ENCODE measurements at places on chromosomes 16 and 17.

GRCh38 chr17:63191610-63192009, 225.6 kb downstream of the TANC2 start:
- DNase-seq = no peak

DNA sequence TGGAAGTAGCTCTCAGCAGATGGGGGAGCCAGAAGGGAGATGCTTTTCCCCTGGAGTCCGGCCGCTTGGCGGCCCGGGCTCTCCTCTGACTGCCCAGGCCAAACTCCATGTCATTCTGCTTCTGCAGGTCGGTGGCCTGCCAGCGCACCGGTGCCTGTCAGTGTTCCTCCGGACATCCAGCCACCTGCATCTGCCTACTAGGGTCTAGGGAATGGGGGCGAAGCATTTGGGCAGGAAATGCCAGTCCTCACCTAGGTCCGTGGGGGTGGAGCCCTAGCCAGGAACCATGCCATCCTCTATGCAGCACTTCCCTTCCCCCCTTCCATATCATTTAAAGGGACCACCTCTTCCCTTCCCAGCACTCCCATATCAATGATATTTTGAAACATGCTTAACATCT, 34.2 kb downstream of the GJC1 start:
- DNase-seq = no peak

DNA sequence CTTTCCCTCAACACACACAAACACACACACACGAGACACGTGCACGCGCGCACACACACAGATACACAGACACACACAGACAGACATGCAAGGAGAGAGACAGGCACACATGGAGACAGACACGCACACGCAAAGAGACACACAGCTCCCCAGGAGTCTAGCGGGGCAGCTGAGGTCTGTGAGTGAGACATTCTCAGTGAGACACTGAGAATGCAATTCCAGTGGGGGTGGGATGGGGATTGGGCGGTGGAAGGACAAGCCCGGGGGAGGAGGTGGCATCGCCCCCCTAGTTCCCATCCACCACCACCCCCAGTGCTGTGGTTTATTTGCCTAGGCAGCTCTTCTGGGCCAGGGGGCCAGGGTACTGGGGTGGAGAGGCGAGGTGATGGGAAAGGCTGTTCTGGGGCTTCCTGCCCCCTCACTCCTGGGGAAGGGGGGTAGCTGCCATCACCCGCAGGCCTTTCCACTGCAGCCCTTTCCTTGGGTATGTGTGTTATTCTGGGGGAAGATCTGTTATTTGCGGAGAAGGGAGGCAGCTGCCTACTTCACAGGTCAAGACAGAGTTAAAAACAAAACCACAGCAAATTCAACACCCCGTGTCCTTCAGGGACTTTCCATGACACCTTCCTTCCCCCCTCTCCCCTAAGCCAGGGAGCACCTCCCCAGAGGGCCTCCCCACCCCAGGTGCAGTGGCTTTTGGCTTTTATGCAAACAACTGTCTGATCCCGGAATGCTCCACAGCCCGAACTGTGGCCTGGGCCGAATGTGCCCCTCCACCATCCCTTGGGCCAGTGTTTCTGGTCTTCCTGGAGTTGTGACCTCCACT, 18.0 kb downstream of the GRB7 start:
- DNase-seq = no peak

DNA sequence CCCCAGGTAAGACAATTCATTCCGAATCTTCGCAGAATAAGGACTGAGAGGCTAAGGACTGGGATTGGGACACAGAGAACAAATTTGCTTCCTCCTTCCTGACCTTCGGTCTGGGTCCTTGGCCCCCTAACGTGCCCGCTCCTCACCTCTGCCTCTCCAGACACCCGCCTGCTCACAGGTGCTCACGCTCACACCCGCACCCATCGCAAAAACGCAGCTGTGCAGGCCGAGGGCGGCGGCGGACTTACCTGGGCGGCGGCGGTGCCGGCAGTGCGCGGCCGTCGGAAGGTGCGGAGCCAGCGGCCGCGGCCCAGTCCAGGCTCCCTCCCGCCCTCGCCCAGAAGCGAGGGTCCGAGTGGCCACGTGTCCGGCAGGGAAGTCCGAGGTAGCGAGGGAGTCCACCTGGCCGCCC, 7.1 kb upstream of the HOXB9 start:
- DNase-seq = no peak

DNA sequence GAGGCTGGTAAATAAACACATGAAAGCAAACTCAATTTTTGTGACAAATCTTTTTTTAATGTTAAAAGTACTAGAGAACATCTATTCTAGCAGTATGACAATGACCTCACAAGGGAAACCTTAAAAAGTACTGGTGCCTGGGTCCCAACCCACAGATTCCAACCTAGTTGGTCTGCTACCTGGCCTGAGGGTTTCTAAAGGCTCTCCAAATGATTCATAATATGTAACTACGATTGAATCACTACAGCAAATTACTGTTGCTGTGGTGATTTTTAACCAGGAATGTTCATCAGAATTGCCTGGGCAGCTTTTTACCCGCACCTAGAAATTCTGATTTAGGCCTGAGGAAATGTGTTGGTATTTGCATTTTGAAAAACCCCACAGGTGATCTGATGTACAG, 26.1 kb downstream of the CDR2 start:
- no peak for DNase-seq

GRCh38 chr17:76275382-76276068, 10.4 kb downstream of the UBALD2 start:
- no peak for DNase-seq

GRCh38 chr17:2452216-2452750, 51.4 kb upstream of the MNT start:
- DNase-seq = no peak

GRCh38 chr17:29054835-29055234, 11.9 kb downstream of the PIPOX start:
- no peak for DNase-seq

GRCh38 chr16:89187770-89188392, 12.5 kb downstream of the SLC22A31 start:
- DNase-seq = no peak

GRCh38 chr17:38538906-38539305, 66.8 kb downstream of the SRCIN1 start:
- no peak for DNase-seq

- DNase-seq = no peak
Observed at GRCh38 chr16:19245326-19245925, 40.1 kb upstream of the CLEC19A start.

- DNase-seq = no peak
Observed at GRCh38 chr17:77288115-77288619, 147.4 kb downstream of the SEC14L1 start.

DNA sequence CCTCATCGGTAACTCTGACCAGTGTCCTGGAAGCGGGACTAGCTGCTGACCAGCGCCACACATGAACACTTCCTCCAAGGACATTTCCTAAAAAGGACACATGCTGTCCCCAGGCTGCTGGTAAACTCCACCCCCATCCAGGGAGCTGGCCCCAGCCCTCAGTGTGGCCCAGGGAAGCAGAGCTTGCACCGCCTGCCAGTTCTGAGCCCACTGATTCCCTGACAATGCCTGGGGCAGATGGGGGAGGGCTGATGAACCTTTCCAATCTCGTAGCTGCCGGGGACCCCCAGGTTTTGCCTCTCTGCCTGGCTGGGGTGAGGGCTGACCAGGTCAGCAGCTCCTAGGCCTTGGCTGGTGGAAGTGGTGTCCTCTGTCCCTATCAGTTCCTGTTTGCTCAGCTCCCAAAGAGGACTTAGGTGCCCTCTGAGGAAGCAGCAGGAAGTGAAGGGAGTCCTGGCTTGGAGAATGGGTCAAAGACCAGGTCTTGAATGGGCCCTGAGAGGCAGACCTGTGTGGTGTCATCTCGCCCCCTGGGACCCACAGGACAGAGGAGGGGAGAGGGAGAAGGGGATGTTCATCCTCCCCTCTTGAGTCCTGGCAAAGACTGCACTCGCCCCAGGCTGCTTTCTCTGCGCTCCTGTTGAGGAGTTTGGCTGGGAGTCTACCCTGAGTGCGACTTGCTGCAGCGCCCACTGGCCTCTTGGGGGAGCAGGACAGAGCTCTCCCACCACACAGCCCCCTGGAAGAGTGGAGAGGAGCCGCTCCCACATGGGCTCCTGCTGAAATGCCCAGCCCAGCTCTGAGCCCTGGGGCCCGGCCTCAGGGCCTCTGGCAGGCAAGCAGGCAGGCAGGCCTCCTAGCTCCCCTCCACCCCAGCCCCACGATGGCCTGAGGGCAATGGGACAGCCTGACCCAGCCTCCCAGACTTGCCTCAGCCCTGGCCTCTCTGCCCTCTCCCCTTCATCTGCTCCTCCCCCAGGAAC, 16.8 kb downstream of the PDK2 start:
- no peak for DNase-seq

- DNase-seq = no peak
Observed at GRCh38 chr17:4658478-4659305, 17.2 kb upstream of the ALOX15 start.

GRCh38 chr17:4476511-4477070, 22.1 kb upstream of the SPNS2 start:
- DNase-seq = no peak

DNA sequence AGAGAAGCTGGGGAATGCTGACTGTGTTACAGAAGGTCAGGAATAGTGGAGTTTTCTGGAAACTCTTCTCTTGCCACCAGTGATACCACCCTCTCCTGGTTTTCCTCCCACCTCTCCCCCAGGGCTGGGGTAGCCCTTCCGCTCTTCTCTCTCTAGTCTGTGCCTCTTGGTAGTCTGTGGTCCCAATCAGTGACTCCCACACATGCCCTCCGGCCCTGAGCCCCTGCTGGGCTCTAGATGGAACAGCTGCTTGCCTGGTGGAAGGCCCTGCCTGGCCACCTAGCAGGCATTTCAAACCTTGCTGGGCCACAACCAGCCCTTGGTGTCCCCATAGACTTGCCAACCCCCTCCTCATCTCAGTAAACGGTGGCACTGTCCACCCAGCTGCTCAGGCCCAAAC, 15.2 kb upstream of the MTSS2 start:
- no peak for DNase-seq

- no peak for DNase-seq
Observed at GRCh38 chr16:66451548-66451947, 24.5 kb downstream of the BEAN1 start.

DNA sequence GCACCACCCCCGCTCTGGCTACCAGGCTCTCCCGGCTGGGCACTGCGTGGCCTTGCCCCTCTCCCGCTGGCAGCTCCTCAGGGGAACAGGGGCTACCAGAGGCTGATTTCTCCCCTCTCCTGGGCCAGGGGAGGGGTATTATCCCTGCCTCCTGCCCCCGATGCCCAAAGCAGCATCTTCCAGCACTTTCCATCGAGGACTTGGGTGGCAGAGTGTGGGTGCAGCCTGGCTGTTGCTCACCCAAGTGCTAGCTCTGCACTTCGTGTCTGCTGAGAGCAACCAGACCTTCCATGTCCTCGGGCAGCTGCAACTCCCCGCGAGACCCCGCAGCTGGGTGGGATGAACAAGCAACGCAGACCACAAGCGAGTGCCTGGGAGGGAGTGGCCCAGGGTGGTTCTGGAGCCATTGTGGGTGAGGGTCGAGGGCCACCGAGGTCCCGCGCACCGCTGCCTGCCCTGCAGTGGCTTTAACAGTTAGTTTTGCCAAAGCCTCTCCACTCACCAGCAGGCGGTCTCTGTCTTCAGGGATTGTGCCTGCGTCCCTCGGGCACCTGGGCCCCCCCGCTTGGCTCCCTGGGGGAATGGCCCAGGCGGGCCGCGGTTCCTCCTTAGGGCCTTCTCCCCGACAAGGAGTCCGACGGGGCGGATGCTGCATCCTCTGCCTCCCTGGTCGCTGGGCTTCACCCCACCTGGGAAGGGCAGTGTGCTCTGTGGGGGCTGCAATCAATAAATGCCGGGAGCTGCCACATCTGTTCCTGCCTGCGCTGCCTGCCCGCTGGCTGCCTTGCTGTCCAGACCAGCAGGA, 8.4 kb downstream of the SLC25A10 start:
- no peak for DNase-seq

- no peak for DNase-seq
Observed at GRCh38 chr17:14826358-14826757, 438.8 kb downstream of the PMP22 start.

DNA sequence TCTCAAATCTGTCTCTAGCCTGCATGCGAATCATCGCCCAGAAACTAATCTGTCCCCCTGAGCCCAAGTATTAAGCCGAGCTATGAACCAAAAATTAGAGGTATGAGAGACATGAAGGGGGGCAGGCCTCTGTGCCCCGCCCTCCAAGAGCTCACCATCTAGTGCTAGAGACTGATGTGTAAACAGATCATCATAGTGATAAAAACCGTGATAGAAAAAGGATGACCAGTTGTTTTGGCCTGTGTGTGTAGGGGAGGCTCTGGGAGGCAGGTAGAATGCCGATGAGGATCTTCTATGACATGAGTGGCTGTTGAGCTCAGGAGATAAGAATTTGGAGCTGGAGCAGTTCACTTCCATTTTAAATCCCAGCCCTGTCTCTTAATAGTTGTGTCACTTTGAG, 89.1 kb upstream of the TBX2 start:
- no peak for DNase-seq

DNA sequence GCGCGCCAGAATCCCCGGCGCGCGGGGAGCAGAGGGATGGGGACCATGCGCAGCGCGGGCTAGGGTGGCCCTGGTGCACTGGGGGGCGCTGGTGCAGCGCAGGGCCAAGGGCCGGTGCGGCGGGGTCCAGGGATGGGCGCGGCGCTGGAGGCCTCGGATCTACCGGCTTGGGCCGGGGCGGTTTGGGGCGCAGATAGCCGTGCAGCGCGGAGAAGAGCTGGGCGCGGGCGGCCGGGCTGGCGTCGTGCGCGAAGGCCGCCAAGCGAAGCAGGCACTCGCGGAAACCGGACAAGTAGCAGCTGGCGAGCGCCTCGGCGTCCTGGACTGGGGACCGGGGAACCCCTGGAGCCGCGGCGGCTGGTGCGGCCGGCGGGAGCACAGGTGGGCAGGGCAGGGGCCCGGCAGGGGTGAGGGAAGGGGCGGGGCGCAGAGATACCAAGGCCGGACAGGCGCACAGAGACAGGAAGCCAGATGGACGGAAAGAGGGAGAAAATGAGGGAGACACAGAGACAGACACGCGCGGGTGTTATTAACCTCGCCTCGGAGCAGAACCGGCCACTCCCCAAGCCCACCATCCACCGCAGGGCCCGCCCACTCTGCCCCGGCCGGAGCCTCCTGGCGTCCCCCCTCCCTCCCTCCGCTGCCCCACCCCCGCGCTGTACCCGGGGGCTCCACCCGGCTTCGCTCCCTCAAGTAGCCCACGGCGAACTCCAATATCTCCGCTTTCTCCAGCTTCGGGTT, 2.1 kb downstream of the HES7 start:
- no peak for DNase-seq

DNA sequence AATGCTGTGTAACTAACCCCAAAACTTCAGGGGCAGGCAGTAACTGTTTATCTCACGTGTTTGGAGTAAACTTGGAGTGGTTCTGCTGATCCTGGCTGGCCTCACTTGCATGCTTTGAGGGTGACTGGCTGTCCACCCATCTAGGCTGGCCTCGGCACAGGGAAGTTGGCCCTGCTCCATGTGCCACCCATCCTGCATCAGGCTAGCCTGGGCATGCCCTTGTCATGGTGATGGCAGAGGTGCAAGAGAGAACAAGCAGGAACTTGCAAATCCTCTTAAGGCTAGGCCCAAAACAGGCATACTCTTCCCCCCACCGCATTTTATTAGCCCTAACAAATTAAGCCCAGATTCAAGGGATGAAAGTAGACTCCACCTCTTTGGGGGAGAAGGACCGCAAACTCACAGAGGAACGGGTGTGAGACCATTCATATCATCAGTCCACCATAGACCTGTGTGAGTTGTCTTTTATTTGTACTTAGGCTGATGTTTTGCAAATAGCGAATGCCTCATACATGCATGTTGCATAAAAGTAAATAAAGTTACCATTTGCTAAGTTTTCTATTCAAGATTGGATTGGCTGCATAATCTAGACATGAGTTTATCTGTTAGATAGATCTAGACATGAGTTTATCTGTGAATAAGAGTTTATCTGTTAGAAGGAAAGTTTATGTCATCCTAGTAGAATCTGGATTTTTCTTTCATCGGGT, 221.0 kb downstream of the CCDC182 start:
- DNase-seq = no peak
